ENCODE measurements at places on chromosomes 4 and X. TPM values are rescaled to one million over a fixed set of nuclear protein-coding genes. Genes with fewer than 3 reads are reported as not detected.

DNA sequence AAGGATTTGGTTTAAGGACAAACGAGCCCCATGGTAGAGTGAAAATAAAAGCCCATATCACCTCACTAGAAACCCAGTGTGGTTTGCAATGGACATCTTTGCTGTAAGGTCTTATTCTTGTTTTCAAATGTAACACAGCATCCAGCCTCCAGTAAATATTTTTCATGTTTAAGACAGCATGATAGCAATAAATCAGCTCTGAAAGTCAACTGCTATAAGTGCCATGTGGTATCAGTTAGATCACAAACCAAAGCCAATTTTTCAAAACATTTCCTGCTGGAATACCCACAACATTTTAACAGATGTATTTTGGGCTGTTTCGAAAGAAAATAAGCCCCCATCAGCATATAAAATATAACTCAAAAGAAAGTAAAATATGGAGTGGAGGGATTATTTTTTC, 24.0 kb upstream of the SCML1 start:
- no peak overlapping the region for H3K4me3 ChIP-seq
- no peak for DNase-seq
- no peaks in the 10 kb centered on the region for H3K27me3 ChIP-seq
- H3K36me3 ChIP-seq: no peaks in the 10 kb centered on the region

DNA sequence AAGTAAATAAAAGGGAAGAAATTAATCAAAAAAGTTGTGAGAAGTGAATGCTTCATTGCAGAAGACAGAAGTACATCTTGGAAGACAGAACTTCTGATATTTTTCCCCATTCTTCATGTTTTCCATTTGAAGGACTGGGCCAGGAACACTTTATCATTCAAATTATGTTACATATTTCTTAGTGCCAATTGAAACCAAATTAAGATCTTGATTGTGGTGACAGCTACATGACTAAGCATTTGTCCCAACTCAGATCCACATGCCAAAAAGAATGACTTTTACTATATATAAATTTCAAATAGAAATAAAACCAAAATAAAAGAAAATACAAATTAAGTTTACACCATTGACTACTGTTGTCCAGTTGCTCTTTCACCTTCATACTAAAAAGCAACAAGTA, 14.0 kb upstream of the FGF5 start:
- DNase-seq: no peak
- no peak overlapping the region for H3K4me3 ChIP-seq
- no peaks in the 10 kb centered on the region for H3K4me1 ChIP-seq
- H3K36me3 ChIP-seq: no peaks in the 10 kb centered on the region
- H3K27me3 ChIP-seq: no peaks in the 10 kb centered on the region
- no peak overlapping the region for H3K27ac ChIP-seq

- no peak overlapping the region for H3K4me3 ChIP-seq
- no peak for DNase-seq
- H3K27me3 ChIP-seq: no peaks in the 10 kb centered on the region
- no peaks in the 10 kb centered on the region for H3K36me3 ChIP-seq
- H3K4me1 ChIP-seq: no peaks in the 10 kb centered on the region
Measured at GRCh38 chr4:70449220-70449619, 22.8 kb upstream of the MUC7 start.

GRCh38 chr4:122783301-122784215, 43.1 kb upstream of the FGF2 start:
- peak; percentile 68 for DNase-seq
- no peaks in the 10 kb centered on the region for H3K36me3 ChIP-seq
- peak overlapping the region; percentile 56 for H3K4me3 ChIP-seq
- peaks cover 12% of the 10 kb centered on the region for H3K4me1 ChIP-seq

- H3K27me3 ChIP-seq: no peaks in the 10 kb centered on the region
- no peaks in the 10 kb centered on the region for H3K36me3 ChIP-seq
- H3K4me1 ChIP-seq: no peaks in the 10 kb centered on the region
- no peak overlapping the region for H3K4me3 ChIP-seq
Measured at GRCh38 chr4:34790131-34790530, 1454.2 kb downstream of the ARAP2 start.

DNA sequence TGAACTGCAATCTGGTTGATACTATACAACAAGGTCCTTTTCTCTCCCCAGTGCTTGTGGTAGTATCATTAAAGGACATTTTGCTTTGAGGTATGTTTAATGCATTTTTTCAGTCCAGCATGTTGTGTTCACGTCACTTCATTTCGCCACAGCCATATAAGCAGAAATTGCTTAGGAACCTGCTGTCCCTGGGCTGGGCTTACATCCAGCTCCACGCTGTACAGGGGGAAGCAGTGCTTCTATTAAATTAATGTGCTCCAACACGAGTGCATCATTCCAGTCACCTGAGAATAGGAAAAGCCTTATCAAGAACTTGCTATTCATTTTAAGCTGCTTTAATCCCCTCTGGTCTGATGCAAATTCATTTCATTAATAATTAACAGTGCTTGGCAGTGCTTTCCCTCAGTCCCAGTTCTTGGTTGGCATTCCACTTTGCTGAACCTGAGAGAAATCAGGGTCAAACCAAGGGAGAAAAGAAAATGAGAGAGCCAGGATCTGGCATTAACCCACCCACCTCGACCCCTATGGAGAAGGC, 47.4 kb upstream of the PTCHD1 start:
- no peaks in the 10 kb centered on the region for H3K4me1 ChIP-seq
- DNase-seq: no peak
- H3K27ac ChIP-seq: no peak overlapping the region
- H3K4me3 ChIP-seq: no peak overlapping the region
- no peaks in the 10 kb centered on the region for H3K36me3 ChIP-seq
- H3K27me3 ChIP-seq: no peaks in the 10 kb centered on the region

DNA sequence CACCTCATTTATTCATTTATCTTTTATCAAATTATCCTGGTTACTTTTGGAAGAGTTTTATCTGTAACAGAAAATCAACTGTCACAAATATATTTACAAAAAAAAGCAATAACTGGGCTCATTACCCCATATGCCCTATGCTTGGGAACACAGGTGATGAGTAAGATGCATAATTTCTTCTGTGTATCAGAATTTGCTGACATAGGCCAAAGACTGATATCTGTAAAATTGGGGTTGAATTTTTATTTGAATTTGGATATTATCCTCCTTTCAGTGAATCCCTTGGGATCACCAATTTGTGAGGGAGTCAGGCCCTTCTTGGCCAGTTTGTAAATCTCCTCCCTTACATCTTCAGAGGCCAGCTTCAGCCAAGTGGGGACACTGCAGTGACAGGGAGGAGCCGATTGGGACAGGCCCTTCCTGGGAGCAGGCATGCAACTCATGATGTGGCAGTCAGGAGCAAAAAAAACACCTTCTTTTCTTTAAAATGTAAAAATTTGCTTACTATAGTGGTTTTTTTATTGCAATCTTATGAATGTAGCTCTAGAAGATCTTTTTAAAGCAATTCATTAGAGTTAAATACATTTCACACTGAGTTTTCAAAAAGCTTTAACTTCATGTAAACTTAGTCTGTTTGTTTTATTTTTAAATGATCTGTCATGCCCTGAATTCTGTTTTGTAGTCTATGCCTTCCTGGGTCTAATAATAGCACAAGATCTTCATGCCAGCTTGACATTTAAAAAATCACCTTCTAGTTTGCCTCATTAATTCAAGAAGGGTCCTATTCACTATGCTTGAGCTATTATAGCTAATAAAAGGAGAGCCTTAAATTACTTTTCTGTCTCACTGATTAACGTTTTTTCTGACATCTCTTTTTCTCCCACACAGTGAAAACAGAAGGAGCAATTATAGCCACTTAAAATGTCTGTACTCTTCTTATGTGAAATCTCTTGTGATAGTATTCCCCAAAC, 136.6 kb upstream of the SPRY1 start:
- H3K27me3 ChIP-seq: no peaks in the 10 kb centered on the region
- H3K36me3 ChIP-seq: no peaks in the 10 kb centered on the region
- no peak overlapping the region for H3K27ac ChIP-seq
- peaks cover 26% of the 10 kb centered on the region for H3K4me1 ChIP-seq

GRCh38 chr4:141912831-141913230, 276.4 kb downstream of the IL15 start:
- no peaks in the 10 kb centered on the region for H3K36me3 ChIP-seq
- DNase-seq: no peak
- no peaks in the 10 kb centered on the region for H3K27me3 ChIP-seq

DNA sequence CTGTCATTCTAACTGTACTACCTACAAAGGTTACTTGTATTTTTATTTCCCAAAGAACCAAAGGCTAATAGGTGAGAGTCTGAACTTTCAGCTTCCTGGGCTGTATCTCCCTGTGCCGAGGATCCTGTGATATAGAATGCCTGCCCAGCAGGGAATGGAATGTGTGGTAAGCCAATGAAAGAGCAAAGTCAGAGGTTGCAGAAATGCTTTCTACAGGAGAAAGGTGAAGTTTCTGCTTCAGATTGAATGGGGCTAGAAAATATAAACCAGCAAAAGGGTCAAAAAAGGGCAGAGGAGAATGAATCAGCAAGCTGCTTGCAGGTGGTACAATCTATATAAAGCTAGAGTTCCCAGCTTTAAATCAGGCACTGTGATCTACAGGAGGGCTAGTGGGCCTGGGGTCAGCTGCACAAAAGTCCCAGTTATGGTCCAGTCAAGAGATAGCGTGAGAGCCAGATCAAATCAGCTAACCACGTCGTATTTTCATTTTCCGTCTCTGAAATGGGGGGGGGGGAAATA, 146.1 kb downstream of the DCTD start:
- DNase-seq: no peak
- H3K27ac ChIP-seq: no peak overlapping the region
- H3K27me3 ChIP-seq: no peaks in the 10 kb centered on the region
- H3K4me1 ChIP-seq: no peaks in the 10 kb centered on the region

DNA sequence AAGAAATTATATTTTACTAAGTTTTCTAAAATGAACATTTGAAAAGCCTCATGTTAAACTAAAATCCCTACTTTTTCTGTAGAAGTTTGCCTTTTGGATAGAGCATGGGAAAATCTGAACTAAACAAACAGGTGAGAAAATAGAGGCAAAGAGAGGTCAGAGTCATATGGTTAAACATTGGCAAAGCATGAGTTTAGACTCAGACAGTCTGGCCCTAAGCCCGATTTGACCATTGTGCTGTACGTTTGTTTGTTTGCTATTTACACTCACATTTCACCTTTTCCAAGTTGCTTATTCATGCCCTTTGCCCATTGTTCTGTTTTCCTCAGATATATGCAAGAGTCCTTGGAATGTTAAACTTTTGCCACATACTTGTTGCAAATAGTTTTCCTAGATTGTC, 85.4 kb downstream of the TIGD2 start:
- H3K4me1 ChIP-seq: no peaks in the 10 kb centered on the region
- H3K36me3 ChIP-seq: no peaks in the 10 kb centered on the region
- H3K4me3 ChIP-seq: no peak overlapping the region
- no peak for DNase-seq
- no peak overlapping the region for H3K27ac ChIP-seq

GRCh38 chrX:130714665-130715064, 188.3 kb downstream of the ENOX2 start:
- H3K27me3 ChIP-seq: no peaks in the 10 kb centered on the region
- H3K4me3 ChIP-seq: no peak overlapping the region
- no peaks in the 10 kb centered on the region for H3K4me1 ChIP-seq
- DNase-seq: no peak
- H3K27ac ChIP-seq: no peak overlapping the region

DNA sequence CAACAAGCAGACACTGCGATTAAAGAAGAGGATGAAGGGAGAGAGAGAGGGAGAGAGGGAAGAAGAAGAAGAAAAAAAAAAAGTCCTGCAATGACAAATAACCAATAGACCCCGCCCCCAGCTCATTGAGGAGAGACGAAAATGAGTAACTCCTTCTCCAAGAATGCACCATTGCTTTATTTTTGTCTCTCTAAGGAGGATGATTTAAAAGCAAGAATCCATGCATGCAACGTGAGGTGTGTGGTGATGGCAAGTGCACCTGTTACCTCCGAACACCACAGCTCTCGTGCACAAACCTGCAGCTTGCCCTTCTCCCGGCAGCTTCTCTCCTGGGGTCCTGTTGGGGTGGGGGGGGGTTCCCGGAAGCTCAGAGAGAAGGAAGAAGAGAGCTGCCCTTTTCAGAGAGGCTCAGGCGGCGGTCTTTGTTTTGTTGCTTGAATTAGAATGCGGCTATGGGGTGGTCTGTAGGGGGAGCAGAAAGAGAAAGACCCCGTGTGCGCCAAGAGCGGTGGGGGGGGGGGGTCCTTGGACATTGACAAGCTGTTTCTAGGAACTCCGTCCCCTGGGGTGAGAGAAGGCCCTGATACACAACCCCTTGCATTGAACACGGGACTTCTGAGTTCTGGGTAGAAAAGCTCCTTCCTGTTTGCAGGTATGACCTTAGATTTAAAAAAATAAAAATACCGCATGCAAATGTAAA, 100.7 kb downstream of the CRLF2 start:
- no peaks in the 10 kb centered on the region for H3K36me3 ChIP-seq
- H3K4me3 ChIP-seq: no peak overlapping the region
- DNase-seq: no peak
- no peak overlapping the region for H3K27ac ChIP-seq

DNA sequence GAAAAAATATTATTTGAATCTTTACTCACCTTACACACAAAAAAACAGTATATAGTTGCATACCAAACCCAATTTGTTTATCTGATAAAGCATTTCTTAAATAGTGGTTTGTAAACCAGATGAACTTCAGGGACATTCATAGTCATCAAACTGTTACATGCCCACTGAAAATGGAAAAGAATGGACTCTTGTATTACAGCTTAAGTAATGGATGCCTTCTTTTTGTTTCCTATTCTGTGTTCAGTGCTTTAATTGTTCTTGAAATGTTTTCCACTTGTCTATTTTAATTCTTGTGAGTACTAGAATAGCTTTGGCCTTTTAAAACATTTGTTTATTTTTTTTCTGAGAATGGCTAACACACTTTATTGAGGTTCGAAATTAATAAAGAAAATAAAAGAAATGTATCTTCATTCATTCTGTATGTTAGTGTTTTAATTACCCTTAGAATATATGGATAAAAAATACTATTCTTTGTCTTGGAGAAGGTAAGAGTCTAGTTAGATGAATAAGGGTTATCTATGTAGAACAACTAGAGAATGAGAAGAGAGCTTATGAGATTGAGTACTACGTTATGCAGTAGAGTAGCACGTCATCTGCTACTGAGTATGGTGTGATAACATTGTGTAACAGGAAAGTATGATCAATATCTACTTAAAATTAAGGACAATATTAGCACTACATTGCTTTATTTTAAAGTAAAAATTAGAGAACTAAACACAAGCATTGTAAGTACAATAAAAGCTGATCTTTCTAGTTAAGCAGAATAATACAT, 9.9 kb downstream of the CPEB2 start:
- DNase-seq: no peak
- H3K4me3 ChIP-seq: peak overlapping the region; percentile 24
- peaks cover 15% of the 10 kb centered on the region for H3K36me3 ChIP-seq
- no peaks in the 10 kb centered on the region for H3K27me3 ChIP-seq

GRCh38 chrX:3345281-3346191, 916 bp downstream of the MXRA5 start:
- H3K4me1 ChIP-seq: no peaks in the 10 kb centered on the region
- peak overlapping the region; percentile 70 for H3K4me3 ChIP-seq
- no peak overlapping the region for H3K27ac ChIP-seq
- no peak for DNase-seq
- H3K27me3 ChIP-seq: no peaks in the 10 kb centered on the region

RHOXF1 gene
- not detected for total RNA-seq

MAGED4 gene
- total RNA-seq: 0.27 TPM

WDR17 gene
- total RNA-seq: 5.3 TPM

ZFP92 gene
- 0.95 TPM for total RNA-seq
